ENCODE measurements at places on chromosomes 7 and 10.

- DNase-seq: no peak
Measured at GRCh38 chr7:84105586-84105985, 89.0 kb downstream of the SEMA3A start.

DNA sequence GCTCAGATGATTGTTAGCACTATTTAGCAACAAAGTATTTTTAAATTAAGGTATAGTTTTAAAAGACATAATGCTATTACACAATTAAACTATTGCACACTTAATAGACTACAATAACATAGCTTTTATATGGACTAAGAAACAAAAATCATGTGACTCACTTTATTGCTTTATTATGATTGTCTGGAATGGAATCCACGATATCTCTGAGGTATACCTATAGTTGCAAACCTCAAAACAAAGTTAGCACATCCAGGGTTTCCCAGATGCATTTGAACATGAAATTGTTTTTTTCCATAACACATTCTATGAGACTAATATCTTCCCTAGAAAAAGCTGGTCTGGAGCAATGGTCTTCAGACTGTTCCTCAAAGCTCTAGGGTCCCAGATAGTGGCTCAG, 18.3 kb upstream of the RPEL1 start:
- no peak for DNase-seq

GRCh38 chr7:2941216-2941859, 97.2 kb upstream of the GNA12 start:
- no peak for DNase-seq

DNA sequence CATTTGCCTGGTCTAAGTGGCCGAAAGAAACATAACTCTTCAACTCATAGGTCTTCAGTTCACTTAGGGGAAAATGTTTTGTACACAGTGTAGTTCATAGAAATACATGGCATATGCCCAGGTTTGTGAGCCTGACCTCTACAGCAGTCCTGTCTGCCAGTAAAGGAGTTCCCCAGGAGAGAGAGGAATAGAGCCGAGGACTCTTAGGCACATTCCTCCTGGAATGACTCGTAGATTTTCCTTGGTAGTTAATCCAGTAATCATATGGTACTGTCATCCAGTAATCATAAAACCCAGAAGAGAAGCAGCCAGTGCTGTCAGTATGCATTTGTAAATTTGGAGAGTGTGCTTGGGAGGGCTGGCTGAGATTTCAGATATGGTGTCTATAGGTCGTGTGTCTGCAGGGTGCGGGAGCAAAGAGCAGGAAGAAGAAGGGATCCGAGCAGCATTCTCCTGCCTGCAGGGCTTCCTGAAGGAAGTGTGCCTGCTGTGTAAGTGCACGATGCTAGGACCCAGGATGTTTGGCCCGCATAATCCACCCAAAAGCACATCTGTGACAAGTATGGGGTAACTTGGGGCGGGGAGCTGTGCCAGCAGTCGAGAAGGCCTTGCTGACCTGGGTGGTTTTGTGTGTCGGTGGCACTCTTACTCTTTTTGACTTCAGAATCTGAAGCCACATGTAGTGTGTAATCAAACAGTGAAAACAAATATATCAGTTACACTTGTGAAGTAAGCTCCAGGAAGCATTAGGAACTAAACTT, 13.9 kb downstream of the EIF4H start:
- no peak for DNase-seq

- no peak for DNase-seq
Measured at GRCh38 chr10:87966459-87966858, 103.0 kb downstream of the PTEN start.

DNA sequence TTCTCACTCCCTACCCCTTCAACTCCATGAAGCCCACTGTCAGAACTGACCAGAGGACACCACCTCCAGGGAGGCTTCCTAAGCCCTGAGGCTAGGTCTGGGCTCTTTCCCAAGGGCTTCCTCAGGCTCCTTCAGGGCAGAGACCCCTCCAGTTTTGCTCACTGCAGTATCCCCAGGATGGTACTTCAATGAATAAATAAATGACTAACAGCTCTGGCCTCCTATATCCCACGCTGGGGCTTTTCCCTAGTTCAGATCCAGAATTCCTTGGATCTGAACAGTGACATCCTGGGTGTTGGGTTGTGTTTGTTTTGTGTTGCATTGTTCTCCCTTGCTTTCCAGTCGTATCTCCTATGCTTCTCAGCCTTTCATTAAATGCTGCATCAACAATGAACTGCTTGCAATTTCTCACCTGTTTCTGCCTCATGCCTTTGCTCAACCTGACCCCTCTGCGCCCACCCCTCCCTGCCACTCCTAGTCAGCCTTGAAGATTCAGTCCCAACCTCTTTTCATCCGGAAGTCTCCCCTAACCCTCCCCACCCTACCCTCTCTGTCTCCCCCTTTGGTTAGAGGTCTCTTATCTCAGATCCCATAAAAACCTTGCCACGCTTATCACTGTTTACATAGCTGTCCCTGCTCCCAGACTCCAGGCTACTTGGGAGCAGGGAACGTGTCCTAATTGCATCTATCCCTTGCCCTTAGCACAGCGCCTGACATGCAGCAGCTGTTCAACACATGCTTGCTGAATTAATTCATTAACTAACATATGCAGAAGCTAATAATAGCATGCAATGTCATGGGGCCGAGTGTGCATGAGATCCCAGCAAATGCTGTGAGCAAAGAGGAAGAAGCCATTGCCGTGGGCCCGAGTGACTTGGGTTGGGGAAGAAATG, 41.7 kb downstream of the PPP1R3C start:
- no peak for DNase-seq

- DNase-seq: no peak
Measured at GRCh38 chr10:107807836-107808235, 643.3 kb upstream of the SORCS1 start.

DNA sequence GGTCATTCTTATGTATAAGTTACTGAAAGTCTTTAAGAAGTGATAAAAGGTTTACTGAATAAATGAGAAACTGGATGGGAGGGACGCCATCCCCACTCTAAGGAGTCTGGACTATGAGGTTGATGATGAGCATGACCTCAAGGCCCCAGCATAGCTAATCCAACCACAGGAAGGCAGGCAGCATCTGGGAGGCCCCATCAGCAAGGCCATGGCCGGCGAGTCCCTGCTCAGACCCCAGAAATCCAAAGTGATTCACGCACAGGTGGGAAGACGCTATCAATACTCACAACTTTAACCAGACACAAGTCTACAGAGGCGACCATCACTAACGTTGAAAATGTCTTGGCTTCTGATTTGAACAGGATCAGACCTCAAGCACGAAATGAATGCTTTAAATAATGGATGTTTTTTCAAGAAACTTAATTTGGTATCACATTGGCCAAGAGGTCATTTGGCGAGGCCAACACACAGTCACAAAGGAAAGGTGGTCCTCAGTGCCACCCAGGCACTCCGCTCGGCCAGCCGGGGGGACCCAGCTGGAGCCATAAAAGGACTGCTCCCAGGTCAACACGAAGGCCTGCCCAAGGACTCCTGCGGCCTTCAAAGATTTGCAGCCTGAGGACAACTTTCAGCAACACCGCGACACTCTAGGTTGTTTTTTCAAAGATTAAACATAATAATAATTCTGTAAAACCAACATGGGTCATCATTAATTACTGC, 228.5 kb downstream of the PTPRN2 start:
- DNase-seq: no peak

- DNase-seq: no peak
Measured at GRCh38 chr10:127833804-127834203, 58.9 kb downstream of the CLRN3 start.

GRCh38 chr7:121873289-121874194, 581 bp downstream of the PTPRZ1 start:
- DNase-seq: no peak

All from memory B cell (primary cell).